ENCODE measurements at places on chromosomes 13 and 19. TPM values are rescaled to one million over a fixed set of nuclear protein-coding genes. Genes with fewer than 3 reads are reported as not detected.

The RYR1 gene
- total RNA-seq = 1.5 TPM

The HSD11B1L gene
- 3.7 TPM for total RNA-seq

The IRGC gene
- total RNA-seq = not detected

The ZNF14 gene
- 7.9 TPM for total RNA-seq

The DACH1 gene
- total RNA-seq = 1.8 TPM

The NLRP7 gene
- not detected for total RNA-seq

The IPO5 gene
- total RNA-seq = 152 TPM

GRCh38 chr13:75507027-75508001 lies 25.3 kb upstream of the TBC1D4 start:
- peak; percentile 45 for DNase-seq

GRCh38 chr19:2819540-2820111 lies at the start of gene ZNF554:
TSS of gene ZNF554 (plus strand) at chr19:2819868. CDS start at chr19:2820072, 204 bp downstream.
- peak; percentile 99 for DNase-seq

DNA sequence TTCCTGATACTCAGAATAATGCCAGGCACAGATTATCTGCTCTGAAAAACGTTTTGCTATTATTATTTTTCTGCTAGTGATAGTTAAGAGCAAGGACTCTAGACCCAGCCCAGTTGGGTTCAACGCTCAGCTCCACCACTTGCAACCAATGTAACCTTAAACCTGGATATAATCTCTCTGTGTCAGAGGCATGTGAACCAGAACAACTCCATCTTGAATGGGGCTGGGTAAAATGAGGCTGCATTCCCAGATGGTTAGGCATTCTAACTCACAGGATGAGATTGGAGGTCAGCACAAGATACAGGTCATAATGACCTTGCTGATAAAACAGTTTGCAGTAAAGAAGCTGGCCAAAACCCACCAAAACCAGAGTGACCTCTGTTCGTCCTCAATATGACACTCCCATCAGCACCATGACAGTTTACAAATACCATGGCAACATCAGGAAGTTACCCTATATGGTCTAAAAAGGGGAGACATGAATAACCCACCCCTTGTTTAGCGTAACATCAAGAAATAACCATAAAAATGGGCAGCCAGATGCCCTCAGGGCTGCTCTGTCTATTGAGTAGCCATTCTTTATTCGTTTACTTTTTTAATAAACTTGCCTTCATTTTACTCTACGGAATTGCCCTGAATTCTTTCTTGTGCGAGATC lies 13.6 kb downstream of the FAM187B start:
- no peak for DNase-seq

DNA sequence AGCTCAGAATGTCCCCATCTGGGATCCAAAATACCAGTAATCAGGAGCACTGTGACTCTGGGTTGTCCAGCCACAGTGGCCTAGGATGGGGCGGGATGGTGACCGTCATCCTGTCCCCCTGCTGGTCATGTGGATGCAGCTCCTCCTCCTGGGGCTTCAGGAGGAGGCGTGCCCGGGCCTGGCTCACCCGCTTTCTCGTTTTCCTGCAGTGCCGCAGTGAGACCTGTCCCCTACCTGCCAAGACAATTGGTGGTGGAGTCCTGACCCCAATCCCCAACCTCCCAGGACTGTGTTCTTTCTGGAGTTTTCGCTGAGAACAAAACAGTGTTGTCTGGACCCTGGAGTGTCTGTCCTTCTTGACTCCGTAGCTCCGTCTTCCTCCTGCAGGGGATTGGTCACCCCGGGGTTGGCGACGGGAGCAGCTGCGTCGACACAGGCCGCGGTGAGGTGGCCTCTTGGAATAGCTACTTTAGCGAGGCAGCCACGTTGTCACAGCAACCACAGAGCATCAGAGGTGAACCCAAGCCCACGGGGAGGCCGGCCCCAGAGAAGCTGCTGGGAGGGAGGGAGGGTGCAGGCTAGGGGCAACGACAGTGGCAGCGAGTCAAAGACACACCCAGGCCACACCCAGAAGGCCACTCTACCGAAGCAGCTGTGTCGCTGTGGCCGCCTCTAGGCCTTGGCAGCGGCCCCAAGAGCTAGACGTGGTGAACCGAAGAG lies 10.2 kb upstream of the EMC10 start:
- no peak for DNase-seq

GRCh38 chr13:26589754-26590153 lies 32.3 kb downstream of the WASF3 start:
- no peak for DNase-seq

DNA sequence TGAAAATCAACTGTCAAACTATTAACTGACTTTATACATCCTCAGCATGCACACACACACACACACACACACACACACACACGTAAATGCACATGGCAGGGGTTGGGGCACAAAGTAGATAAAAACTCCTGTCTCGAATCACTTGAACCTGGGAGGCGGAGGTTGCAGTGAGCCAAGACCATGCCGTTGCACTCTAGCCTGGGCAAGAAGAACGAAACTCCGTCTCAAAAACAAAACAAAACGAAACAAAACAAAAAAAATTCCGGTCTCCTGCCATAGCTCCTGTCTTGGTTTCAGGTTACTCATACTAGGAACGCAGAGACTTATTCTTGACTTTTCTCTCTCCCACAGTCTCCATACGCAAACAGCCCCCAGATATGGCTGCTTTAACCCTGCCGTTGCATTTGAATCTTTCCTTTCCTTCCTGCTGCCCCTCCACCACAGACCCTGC lies 148.9 kb downstream of the SHISA2 start:
- no peak for DNase-seq

GRCh38 chr13:114115191-114115671 lies 17.2 kb downstream of the RASA3 start:
- DNase-seq = peak; percentile 43

DNA sequence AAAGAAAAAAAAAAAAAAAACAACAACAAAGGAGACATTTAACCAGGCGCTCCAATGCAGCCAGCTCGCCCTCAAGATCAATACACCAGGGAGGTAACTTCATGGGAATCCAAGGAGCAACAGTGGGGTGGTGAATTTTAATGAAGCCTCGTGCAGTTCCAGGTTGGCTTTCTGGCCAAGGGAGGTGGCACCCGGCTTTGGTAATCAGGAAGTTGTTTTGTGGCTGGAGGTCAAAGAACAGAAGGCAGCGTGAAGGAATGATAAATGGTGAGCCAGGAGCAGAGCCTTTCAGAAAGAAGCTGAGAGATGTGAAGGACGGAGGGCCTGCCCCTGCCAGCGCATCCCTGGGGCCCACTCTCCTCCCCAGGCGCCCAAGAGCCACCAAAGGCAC lies 188.2 kb upstream of the TSC22D1 start:
- no peak for DNase-seq

GRCh38 chr13:44158881-44159632 lies 214.6 kb upstream of the SERP2 start:
- no peak for DNase-seq

DNA sequence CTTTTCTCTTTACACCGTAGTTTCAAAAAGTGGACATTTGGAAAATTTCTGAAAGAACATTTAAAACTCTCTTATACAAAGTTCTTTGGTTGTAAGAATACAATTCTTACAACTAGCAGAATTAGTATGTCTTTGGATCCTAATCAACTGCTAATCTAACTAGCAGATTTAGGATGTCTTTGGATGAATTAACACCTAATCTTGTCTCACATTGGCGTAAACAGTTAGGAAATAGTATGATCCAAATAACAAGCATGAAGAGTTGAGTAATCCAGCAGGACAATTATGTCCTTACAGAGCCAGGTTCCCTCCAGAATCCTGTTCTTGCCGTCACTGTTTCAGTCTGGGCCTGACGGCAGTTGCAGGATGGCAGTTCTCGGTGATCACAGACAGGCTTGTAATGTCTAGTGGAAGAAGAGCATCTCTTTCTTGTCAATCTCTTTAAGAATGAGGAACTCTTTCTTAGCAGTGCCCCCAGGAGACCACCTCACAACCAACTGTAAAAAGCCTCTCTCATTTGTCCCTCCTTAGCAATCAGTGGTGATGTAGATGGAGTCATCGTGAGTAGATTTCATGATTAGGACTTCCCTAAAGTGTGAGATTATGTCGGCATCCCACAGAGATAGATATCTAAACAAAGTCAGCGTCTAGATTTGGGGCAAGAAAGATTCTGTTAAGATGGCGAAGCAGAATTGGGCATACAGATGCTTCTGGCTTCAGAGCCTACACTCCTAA lies 5.7 kb upstream of the TNFSF13B start:
- no peak for DNase-seq

GRCh38 chr13:106496072-106496997 lies 39.1 kb downstream of the EFNB2 start:
- DNase-seq = no peak

Measured in heart left ventricle (tissue), 16 donors.